ENCODE measurements at places on chromosomes 4 and X.

GRCh38 chr4:140238351-140239056 is 84.5 kb upstream of the MAML3 start:
- DNase-seq = peak; percentile 80

- DNase-seq = no peak
Observed at GRCh38 chrX:130144509-130144908, 21.1 kb downstream of the AIFM1 start.

- no peak for DNase-seq
Observed at GRCh38 chr4:70630162-70630561, 1.6 kb downstream of the ENAM start.

GRCh38 chr4:173538148-173538908 is 8.3 kb upstream of the HAND2 start:
- DNase-seq = no peak

- no peak for DNase-seq
Observed at GRCh38 chr4:15756361-15756861, 21.7 kb upstream of the CD38 start.

DNA sequence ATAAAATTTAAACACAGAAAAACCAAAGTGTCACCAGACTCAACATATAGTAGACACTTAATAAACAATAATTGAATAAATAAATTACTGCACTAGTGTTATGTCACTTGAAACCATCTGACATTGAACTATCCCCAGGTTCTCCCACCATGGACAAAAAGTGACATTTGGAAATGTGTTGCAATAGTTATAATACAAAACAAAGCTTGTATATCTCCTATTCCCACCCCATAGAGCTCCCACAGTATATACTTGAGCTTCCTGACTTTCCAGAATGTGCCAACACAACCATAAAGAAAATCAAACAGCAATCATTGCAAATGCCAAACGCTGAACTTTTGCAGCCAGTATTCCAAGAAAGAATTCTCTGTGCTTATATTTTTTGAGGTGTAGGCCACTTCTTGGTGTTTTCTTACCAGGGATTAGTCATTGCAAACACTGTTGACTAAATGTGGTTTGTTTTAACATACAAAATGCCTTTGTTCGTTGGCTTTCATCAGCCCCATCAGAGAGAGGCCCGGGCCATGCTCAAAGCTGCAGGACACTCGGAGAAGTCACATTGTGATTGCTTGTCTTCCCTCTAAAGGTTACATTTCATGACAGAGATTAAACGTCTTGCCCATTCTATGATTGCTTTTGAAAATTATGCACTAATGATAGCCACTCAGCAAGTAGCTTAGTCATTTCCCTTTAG is 33.8 kb downstream of the PPARGC1A start:
- no peak for DNase-seq

- DNase-seq = no peak
Observed at GRCh38 chrX:16978193-16978984, 31.9 kb downstream of the REPS2 start.

Data from NCI-H2107 (cell line).